ENCODE measurements at places on chromosomes 16 and 17.
A peak's percentile ranks its signal among the peaks of the same experiment; 100 is the strongest.

GRCh38 chr17:74796866-74797265 lies 20.7 kb upstream of the NAT9 start:
- no peak for DNase-seq

DNA sequence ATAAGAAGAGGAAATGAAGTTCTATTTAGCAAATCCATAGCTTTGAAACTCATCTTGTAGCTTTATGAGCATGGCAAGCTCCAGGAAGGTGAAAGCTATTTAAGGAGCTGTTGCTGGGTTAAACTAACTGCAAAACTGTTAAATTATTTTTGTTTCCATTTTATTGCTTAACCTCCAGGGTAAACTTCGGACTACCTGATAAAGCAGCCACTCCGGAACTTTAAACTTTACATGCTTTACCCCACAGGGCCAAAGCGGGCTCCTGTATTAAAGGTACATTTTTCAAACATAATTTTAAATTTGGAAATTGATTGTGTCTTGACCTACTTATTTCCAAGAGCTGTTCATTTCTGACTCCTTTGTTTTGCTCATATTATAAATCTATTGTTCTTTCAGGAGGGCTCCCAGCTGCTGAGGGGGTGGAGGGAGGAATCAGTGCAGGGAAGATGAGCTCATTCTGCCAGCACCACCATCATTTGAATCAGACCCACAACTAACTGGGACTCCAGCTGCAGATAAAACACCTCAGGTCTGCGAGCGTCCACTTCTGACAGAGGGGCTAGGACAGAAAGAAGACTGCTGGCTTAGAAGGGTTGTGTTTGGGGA lies 157.9 kb downstream of the IRX3 start:
- DNase-seq = no peak

DNA sequence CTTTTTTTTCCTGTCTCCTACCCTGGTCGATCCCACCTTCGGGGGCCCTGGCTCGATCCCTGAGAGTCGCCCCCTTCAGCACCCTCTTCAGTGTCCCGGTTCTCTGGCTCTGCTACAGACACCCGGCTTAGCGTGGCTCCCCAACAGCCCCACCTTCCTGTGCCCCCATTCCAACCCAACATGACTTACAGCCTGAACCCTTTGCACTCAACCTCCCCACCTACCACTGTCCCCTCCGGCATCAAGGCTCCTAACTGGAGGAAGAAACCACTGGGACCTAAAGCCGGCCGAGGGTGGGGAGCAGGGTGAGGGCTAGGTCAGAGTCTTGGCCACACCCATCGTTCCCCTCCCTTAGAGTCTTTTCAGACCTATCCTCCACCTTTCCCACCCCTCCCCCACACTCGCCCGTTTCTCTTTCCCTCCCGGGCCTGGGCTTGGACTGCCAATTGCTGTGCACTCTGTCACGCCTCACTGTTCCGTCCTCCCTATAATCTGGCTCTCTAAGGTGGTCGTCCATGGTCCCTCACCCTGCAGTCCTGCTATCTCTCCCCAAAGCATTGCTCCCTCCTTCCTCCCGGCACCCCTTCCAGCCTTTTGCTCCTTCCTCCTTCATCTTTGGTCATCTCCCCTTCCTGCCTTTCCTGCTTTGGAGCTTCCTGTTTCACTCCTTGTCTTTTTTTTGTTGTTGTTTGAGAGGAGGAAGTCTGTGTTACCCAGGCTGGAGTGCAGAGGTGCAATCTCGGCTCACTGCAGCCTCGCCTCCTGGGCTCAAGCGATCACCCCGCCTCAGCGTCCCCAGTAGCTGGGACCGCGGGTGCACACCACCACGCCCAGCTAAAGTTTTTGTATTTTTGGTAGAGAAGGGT lies 890 bp upstream of the CLDN7 start:
- peak; percentile 49 for DNase-seq

GRCh38 chr16:15790458-15790857 lies 66.4 kb downstream of the MYH11 start:
- DNase-seq = no peak

- DNase-seq = peak; percentile 62
Observed at GRCh38 chr17:75517297-75517865, 1.1 kb downstream of the TSEN54 start.

- no peak for DNase-seq
Observed at GRCh38 chr16:75697571-75697970, 3.7 kb downstream of the DUXB start.

DNA sequence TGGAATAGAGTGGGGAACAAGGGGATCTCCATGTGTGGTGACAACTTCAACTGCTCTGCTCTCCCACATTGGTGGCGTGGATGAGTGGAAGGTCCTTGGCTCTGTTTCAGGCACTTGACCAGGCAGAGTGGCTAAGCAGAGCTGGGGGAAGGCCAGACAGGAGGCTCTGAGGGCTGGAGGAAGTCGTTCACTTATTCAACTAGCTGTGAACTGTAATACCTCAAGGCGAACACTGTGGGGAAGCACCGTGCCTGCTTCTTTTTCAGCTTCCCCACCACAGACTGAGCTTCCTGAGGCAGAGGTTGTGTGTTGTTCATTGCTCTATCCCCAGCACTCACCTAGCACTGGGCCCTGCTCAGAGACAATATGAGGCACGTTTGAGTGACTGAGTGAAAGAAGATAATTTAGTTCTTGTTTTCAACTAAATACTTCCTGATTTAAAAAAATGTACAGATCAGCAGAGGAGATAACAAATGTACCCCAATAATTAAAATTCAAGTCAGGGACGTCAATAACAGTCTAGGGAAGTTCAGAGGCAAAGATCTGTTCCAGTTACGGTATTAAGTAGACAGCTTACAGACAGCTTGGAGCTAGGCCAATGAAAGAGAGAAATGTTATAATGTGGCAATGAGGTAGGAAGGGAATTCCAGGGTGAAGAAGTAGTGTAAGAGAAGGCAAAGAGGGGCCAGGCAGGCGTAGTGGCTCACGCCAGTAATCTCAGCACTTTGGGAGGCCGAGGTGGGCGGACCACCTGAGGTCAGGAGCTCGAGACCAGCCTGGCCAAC lies 34.7 kb downstream of the MYO18A start:
- DNase-seq = peak; percentile 82

DNA sequence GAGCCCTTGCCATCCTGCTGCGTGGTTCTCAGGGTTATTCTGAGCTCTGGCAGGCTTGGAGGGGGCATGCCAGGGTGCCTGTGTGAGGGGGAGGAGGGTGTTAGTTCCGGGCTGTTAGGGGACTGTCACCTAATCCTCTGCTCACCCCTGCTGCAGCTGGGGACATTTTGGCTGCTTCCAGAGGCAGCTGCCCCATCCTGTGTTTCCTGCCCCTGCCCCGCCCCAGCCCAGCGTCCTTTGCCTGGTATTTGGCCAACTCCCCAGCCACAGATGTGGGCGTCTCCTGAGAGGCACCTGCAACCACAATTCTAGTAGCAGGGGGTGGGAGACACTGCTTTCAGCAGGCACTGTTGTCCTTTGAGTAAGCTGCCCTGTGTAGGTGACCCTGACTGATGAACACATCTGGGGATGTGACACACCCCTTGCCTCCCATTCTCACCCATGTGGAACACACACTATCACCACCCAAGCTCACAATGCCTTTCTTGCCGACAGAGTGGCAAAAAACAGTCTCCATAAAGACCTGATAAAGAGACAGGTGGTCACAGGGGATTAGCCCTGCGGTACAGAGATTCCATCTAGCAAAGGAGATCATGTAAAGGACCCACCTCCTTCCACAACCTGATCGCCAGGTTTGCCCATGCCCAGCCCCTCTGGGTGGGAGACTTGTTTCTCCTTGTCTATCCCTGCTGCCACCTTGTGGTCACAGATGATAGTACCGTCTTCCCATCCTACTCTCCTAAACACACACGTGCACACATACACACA lies at the start of gene CHRNE:
Gene CHRNE (minus strand): TSS at position 48 of the 768 bp plus-strand sequence. CDS start 35 bp downstream, at position 13.
- peak; percentile 84 for DNase-seq

- DNase-seq = no peak
Observed at GRCh38 chr17:61247439-61247838, 152.2 kb upstream of the TBX2 start.

GRCh38 chr17:83174362-83175118 lies 95.1 kb downstream of the METRNL start:
- peak; percentile 1 for DNase-seq

DNA sequence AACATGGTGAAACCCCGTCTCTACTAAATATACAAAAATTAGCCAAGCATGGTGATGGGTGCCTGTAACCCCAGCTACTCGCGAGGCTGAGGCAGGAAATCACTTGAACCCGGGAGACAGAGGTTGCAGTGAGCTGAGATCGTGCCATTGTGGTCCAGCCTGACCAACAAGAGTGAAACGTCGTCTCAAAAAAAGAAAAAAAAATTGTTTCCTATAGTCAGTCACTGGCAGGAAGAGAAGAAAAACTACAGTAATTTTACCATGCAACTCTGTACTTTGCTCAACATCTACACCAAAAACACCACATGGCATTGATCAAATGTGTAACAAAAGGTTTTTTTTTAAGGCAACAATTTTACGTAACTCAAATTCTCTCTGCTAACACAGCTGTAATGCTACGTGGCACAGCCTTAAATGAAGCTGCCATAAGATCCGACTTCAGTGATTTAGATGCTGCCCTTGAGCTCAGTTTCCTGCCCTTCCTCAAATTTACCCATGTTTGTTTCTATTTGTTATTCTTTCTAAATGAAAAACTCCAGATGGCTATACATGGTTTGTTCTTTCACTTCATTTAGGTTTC lies 40.2 kb downstream of the CNOT1 start:
- no peak for DNase-seq

GRCh38 chr16:84841787-84842300 lies 22.1 kb downstream of the CRISPLD2 start:
- DNase-seq = no peak

GRCh38 chr17:67491681-67492024 lies 114.6 kb downstream of the PITPNC1 start:
- DNase-seq = no peak

DNA sequence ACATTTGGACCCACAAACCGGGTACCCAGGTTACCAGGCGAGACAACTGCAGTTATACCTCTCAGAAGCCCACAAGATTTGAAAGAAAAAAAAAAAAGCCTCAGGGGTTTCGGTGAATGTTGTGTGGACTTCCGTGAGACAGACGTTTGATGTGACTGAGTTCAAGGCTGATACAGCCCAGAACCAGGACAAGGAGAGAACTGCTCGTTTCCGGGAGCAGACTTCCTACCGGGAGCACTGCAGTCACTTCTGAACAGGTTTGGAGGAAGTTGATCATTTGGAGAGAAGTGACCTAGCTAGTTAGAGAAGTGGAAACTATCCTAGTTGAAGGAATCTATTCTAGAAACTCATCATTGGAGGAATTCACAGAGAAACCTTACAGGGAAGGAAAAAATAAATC lies 847 bp downstream of the CKLF start:
- DNase-seq = peak; percentile 29

GRCh38 chr16:19718624-19718965 lies 524 bp downstream of the IQCK start:
- peak; percentile 26 for DNase-seq

DNA sequence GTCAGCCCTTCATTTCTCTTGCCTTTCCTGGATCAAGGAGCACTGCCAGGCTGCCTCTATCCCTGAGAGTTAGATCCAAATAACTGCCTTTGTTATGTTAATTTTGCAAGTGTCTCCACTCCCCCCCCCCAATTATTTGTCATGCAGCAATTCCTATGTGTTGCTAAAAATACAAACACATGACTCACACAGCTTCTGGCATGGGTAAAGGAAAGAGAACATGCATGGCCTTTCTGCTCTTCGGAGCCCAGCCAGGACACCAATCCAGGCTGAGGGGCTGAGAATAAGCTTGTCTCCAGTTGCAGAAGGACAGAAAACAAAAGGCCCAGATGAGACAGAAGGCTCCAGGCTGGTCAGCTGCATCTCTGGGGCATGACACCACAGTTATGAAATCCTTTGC lies 148.0 kb upstream of the TNRC6C start:
- DNase-seq = no peak

GRCh38 chr17:4747847-4748246 lies 8.1 kb upstream of the CXCL16 start:
- peak; percentile 49 for DNase-seq

GRCh38 chr16:78939597-78939996 lies 660.9 kb downstream of the MAF start:
- DNase-seq = no peak

- no peak for DNase-seq
Observed at GRCh38 chr17:1709403-1709951, 700 bp downstream of the TLCD2 start.

DNA sequence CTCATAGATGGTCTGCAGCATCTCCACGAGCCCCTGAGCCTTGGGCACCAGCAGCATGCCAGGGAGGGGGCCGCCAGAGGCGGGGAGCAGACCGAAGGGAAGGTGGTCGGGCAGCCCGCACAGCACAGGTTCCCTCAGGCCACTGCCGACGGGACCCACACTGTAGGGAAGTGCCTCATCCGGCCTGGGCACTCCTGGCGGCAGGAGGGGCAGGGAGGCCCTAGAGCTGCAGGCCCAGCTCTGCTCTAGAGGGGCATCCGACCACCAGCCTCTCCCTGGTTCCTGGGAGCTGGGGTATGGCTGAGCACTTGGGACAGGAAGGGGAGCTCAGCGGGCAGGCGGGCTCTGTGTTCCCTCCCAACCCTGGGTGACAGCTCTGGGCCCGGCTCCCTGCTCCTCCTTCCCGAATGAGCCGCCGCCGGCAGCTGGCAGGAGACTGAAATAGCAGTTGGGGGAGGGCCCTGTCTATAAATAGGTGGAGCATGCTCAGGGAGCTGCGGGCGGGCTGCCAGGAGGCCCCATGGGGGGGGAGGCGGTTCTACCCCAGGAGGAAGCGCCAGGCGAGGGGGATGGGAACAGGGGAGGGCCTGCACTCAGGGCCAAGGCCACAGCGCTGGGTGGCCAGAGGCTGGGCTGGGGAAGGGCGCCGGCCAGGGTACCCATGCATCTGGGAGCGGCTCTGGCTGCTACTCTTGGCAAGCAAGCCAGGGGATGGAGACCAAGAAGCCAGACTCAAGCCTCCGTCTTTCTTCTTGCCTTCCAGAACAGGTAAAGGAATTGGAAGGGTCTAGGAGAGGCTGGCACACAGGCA lies 12.4 kb downstream of the HDAC5 start:
- peak; percentile 64 for DNase-seq

GRCh38 chr16:51268237-51268636 lies 117.2 kb upstream of the SALL1 start:
- DNase-seq = no peak

DNA sequence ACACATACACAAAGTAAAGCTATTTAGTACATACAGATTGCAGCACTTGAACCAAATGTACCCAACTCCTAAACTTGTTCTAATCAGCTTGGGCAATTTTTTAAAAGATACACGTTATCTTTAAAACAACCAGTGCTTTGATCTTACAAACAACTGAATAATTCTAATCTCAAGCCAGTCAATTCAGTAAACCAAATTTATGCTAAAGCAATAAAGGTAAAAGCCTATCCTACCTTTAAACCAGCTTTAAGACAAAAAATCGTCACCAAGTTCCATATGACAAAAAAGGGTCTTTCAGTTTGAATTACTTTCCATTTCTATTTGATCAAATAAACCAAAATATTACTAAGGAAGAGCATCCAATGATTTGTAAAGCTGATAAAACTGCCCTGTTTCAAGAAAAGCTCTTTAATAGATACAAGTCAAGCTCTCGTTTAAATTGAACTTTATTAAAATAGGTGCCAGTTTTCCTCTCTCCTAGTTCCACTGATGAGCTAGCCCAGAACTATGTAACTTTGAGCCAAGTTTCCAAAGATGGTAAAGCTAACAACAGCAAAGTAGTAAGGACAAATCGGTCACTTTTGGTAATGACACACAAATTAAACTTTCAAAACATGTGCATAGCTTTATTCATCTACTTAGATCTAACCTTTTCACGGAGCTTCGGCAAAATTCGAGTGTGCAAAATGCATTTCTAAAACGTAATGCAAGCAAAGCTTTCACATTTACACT lies 10.2 kb downstream of the CRYBA1 start:
- no peak for DNase-seq

GRCh38 chr17:16905593-16906191 lies 66.2 kb downstream of the TNFRSF13B start:
- no peak for DNase-seq
